ENCODE measurements at places on chromosomes 2 and 18.

DNA sequence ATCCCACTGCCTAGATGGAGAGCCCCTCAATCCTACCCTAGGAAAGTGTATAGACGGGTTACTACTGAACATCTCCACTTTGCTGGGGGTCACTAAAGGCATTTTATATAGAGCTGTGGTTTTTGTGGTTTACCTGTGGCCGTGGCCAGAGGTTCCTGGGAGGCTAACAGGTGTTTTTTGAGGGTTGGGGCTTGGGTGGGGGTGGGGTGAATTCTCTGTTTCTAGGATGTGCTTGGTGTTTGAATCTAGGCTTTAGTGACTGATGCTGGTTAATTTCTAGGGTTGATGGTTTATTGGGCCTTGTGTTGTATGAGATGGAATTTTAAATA is 7.7 kb downstream of the HOXD8 start:
- DNase-seq = no peak

- DNase-seq = no peak
Measured at GRCh38 chr18:32771169-32771751, 1.6 kb downstream of the KLHL14 start.

GRCh38 chr2:74525717-74526648 is at the start of gene DQX1:
Gene DQX1 (minus strand): TSS chr2:74526231. CDS start chr2:74525729, 502 bp downstream.
- DNase-seq = no peak

DNA sequence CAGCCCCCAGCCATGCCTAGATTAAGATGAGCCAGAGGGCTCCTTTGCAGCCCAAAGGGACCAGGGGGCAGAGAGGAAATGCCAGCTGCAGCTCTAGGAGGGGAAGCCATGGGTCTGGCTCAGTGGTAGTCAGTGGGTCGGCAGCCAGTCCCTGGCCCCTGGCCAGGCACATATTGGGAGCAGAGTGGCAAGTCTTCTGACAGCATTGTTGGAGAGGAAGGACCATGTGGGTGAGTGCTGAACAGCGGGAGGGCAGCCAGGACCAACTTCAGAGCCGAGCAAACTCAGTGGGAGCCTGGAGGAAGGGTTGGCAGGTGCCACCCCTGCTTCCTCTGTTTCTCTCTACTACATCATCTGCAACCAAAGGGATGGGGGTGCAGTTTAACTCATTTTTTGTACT is 140.5 kb upstream of the PELI1 start:
- no peak for DNase-seq

DNA sequence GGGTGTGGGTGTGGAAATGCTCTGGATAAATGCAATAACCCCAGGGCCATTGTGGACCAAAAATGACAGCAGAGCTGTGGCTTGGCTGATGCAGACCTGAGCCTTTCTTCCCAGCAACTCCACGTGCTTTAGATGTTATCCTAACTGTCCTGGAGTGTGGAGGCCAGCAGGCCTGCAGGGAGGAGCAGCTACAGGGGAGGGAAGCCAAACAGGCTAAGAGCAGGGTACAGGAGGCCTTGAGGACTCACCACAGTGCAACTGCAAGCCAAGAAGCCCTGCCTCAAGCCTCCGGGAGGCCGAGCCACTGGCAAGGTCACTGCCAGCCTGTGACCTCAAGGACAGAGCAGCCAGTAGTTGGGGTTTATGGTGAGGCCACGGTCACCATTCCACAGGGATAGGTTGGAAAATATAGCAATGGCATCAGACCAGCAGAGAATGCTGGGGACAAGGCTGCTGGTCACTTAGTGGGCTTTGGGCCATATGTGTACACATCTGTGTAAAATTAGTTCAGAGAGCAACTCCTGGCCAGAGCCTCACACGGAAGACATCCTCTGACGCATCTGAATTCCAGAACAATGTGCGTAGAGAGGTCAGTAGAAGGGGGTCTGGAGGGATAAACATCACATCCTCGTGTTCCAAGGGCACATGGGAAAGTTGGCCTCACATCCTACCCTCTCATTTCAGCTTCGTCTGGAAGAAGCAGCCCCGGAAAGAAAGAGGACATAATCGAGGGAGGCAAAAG is 76.2 kb upstream of the UPP2 start:
- DNase-seq = no peak

All from stimulated activated CD4-positive, alpha-beta T cell treated with anti-CD3 and anti-CD28 coated beads, Interleukin-1b, Interleukin-23, amount 100 ng/mL, for 1 hour (primary cell).